ENCODE measurements at places on chromosomes 12 and 14. TPM values are rescaled to one million over a fixed set of nuclear protein-coding genes. Genes with fewer than 3 reads are reported as not detected.

Gene NFATC4
- total RNA-seq, result 11.5 TPM

Gene KCNA5
- not detected for total RNA-seq

GRCh38 chr14:69559581-69560011 lies 15.1 kb downstream of the CCDC177 start:
- DNase-seq, result no peak

Gene AMHR2
- 0.29 TPM for total RNA-seq

Gene SSTR1
- 0.23 TPM for total RNA-seq
